ENCODE measurements at places on chromosomes 2 and 18.

DNA sequence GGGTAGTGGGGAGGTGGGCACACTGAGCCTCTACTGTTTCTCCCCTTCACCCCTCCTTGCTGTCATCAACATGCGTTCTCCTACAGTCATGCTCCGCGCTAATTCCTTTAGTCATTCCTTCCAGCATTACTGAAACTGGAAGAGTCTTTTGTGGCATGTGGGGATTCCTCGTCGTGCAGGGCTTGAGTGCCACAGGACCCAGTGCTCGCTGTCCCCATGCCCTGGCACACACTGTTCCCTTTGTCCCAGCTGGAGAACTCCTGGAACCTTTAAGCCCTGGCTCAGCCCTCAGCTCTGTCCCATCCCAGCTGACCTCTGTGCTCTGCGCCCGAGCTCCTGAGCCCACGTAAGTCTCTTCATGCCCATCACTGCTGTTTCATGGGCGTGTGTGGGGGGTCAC lies 42.1 kb downstream of the ODC1 start:
- no peak for DNase-seq

GRCh38 chr2:195658541-195658890 lies 1.5 kb downstream of the SLC39A10 start:
- DNase-seq: peak; percentile 90

DNA sequence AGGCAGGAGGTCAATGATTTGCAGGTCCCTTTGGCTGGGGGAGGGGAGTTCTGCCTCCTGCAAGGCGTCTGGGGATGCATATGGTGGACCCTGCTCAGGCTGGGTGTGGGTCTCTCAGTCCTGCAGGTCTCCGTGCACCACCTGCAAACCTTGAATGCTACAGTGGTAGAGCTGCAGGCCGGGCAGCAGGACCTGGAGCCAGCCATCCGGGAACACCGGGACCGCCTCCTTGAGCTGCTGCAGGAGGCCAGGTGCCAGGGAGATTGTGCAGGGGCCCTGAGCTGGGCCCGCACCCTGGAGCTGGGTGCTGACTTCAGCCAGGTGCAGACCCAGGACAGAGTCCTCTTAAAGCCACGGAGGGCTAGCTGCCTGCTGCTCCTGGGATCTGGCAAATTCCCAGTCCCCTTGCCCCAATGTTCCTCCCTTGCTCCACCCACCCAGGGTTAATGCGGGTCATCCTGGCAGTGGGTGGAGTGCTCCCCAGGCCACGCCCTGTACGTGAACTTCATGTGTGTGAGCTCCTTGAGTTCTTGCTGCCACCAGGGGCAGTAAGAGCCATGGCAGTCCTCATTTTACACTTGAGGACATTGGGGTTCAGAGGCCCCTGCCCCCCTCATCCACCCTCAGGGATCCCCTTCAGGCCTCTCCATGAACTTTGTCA lies 3.1 kb downstream of the PROM2 start:
- DNase-seq: peak; percentile 30

- DNase-seq: no peak
Measured at GRCh38 chr2:181275643-181276070, 181.5 kb upstream of the ITGA4 start.

- no peak for DNase-seq
Measured at GRCh38 chr2:47295131-47295980, 107.6 kb upstream of the MSH2 start.

DNA sequence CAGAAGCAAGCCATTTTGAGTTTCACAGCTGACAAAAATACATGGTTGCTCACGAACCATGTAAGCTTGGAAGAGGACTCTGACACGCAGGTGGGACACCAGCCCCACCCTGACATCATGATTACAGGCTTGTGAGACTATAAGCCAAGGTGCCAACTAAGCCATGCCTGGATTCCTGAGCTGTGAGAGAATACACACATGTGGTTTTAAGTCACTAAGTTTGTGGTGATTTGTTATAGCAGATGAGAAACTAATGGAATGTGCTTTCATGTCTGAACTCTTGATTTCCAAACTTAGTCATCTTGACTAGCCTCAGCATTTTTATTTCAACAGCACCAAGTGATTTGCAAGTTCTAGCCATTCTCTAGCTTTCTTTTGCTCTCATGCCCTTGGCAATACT lies 676.1 kb upstream of the CELF4 start:
- no peak for DNase-seq

DNA sequence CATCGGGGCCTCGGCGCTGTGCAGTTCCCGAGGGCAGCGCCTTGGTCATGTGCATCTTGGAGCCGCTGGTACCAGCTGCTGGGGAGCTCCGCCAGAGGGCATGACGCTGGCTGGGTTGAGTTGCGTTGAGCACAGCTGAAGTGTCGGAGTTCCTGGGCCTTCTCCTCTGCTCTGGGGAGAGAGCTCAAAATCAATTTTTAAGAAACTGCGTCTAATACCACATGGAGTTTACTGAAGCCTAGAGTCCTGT lies 48.7 kb downstream of the GREB1 start:
- DNase-seq: no peak
